ENCODE measurements at places on chromosomes 12 and 14.

GRCh38 chr14:91744068-91744480, 12.2 kb upstream of the CATSPERB start:
- no peak for DNase-seq

- DNase-seq: no peak
Observed at GRCh38 chr12:93573552-93574223, 1.2 kb downstream of the SOCS2 start.

DNA sequence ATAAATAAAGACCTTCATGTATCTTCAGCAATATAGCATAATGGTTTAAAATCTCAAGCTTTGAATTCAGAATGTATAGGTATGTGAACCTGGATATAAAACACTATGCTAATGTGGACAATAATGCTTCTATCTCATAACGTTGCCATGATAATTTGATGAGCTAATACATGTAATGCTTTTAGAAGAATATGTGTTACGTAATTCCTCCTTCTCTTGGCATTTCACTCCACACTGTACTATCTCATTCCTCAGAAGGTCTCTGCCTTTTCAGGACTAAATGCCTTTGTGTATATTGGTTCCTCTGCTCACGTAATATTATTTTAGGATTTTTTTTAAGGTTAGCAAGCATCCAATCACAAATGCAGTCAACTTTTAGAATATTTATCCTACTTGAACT, 86.5 kb downstream of the FOXA1 start:
- no peak for DNase-seq

GRCh38 chr12:85440271-85440670, 160.3 kb downstream of the ALX1 start:
- no peak for DNase-seq

DNA sequence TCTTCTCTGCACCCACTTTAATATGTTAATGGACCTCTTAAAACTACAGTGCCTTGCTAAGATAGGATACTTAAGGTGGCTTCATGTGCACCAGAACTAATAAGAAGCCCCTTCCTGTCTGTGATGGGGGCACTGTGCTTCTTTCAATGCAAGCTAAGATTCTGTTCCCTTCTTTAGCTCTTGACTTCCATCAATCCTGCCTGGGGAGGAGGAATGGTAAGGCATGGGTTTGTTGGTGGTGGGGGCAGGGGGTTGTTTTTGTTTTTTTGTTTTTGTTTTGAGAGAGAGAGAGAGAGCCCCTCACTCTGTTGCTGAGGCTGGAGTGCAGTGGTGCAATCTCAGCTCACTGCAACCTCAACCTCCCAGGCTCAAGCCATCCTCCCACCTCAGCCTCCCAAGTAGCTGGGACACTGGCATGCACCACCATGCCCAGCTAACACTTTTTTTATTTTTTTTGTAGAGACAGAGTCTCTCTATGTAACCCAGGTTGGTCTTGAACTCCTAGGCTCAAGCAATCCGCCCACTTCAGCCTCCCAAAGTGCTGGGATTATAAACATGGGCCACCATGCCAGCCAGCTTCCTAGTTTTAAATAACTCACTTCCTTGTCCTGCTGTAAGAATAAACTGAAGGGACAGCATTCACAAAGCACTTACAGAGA, 4.5 kb upstream of the KRT3 start:
- no peak for DNase-seq

- peak; percentile 46 for DNase-seq
Observed at GRCh38 chr14:90278199-90279175, 22.1 kb downstream of the PSMC1 start.

DNA sequence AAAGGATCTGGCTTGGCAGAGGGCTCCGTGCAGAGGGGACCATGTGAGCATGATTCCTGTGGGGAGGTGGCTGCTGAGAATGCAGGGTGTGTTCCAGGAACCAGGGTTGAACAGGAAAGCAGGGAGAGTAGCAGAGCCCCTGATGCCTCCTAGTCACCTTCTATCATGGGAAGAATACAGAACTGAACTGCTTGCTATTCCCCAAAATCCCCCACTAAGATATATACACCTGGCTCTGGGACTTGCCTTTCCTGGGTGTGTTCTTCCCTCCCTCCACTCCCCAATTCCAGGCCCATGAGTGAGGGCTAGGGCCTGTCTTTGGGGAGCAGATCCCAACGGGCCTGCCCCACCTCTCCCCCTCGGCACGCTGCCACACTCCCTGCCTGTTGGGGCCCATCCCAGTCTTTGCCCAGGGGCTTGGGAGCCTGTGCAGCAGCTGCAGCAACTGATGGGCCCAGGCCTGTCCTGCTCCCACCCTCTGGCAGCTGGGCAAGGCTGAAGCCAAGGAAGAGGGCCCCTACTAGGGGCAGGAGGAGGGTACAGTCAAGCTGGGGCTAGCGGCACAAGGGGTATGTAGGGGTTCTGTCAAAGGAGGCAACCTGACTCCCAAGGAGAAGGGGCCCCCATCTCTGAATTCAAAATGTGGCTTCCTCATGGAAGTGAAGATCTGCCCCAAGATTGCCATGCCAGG, 3.2 kb downstream of the AJUBA start:
- no peak for DNase-seq

- DNase-seq: no peak
Observed at GRCh38 chr12:16349131-16349460, 1.7 kb downstream of the MGST1 start.

DNA sequence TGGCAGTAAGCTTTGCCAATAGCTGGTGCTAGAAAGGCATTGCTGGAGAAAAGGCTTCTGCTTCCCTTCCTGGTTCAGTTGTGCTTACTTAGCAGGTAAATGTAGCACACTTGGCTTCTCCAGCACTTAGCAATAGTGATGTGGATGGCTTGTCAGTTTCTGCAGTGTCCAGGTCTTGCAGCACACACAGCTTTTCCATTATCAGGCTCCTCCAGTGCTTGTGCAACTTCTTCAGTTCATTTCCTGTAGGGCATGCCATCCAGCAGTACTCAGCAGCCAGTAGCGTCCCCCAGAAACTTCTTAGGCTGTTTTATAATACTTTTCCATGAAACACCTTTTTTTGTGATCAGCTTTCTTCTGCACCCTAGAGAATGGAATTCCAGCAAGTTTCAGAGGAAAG, 154.6 kb downstream of the SLC6A15 start:
- no peak for DNase-seq
